ENCODE measurements at places on chromosomes 11 and 22.

GRCh38 chr11:63551091-63551888 lies 11.9 kb downstream of the PLAAT2 start:
- no peak for DNase-seq

DNA sequence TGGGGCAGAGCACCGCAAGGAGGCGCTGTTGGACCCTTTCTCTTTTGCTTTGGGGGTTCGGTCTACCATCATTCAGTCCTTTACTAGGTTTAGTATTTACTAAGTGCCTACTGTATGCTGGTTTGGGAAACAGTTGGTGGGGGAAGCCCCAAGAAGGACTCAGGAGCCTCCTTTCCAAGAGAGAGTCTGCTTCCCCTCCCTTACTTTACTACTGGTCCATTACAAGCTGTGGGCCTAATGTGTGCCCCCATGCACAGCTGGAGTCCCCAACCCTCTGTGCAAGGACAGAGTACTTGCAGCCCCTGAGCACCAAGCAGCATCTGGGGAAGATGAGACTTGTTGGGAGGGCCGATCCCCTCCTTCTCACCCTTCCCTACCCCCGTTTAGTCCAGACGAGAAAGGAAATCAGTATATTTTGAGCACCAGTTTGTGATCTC lies 876 bp upstream of the UBE2L6 start:
- DNase-seq = peak; percentile 89

- no peak for DNase-seq
These were observed 400.7 kb downstream of the MN1 start for GRCh38 chr22:27400811-27401210.

- DNase-seq = no peak
These were observed 288.8 kb upstream of the SYN3 start for GRCh38 chr22:33347002-33347401.

DNA sequence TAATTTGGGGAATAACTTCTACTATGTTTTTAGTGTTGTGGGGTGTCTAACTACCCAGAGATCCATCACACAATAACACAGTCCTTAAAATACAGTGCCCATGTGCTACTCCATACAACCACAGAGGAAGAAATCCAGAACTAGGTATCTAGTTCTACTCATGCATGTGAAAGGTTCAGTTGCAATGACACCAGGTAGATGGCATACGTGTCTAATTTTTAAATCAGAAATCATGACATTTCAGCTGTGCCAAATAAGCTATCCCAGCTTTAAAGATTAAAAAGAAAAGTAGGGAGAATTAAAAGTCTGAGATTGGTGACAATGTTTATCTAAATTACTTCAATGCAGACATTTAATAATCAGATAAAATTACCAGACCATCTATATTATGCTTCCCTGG lies 122.2 kb downstream of the CD44 start:
- no peak for DNase-seq

Measured in lung (tissue), 17 donors.